ENCODE measurements at places on chromosomes 5 and 9.

- no peak for DNase-seq
These were observed 12.8 kb downstream of the CEP72 start for GRCh38 chr5:624951-625230.

- peak; percentile 25 for DNase-seq
These were observed 195.7 kb downstream of the CDK5RAP2 start for GRCh38 chr9:120383999-120384924.

GRCh38 chr5:40631236-40631635 is 48.5 kb upstream of the PTGER4 start:
- no peak for DNase-seq

DNA sequence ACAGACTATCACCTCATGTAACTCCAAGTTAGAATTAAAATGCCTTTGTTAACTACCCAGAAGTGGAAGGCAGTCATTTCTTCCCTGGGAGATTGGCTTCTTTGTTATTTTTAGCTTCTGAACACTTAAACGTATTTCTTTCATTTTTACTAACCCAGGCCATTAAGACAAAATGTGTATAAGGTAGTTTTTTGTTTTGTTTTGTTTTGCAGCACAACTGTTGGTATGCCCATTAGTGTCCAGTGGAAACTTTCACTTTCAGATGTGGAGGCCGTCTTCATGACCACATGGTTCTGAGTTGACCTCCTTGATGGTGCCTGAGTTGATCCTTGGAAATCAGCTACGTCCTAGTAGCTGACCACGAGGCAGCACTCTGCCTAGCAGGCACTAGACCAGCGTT is 264.6 kb upstream of the ZNF608 start:
- no peak for DNase-seq

DNA sequence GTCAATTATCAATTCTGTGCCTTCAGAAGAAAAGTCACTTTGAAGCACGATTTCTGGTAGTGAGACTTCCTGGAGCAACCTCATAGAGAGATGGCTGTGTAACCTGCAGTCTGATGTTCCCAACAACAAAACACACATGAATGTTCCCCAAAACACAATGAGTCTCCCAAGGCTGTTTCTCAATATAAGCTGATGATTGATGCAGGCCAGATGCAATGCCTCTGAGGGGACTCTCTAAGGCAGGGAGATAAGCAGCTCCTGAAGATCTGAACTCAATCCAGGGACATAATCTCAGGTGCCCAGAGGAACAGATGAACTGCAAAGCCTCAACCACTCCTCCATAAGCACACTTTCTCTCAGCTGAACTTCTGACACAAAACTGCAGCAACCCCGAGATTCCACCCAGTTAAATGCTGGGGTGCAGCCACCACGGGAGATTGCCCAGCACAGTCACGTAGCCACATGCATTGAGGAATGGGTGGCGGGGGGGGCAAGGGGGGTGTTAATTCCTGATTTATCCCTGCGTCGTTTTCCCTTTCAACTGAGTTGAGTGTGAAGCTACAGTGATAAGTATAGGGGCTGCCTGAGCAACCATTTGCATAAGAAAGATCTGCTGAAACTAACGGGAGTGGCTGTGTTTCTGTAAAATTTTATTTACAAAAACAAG is 122.7 kb upstream of the RASEF start:
- no peak for DNase-seq

GRCh38 chr5:23457780-23458179 is 49.6 kb upstream of the PRDM9 start:
- DNase-seq: no peak

DNA sequence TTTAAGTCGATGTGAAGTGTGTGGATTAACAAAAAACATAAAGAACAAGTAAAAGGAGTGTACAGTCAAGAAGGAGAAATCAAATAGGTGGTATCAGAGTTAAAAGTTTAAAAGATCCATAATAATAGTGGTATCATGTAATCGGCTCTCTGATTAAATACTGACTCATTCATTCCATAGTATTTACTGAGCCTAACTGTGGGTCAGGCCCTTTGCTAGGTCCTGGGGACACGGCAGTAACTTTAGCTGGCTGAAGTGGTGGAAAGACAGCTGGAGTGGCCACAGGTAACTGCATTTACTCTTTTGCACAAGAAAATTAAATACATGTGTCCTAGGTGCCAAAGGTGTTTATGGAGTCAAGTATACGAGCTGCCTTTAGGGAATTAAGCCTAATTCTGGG is 124.0 kb downstream of the GNAQ start:
- DNase-seq: peak; percentile 41

DNA sequence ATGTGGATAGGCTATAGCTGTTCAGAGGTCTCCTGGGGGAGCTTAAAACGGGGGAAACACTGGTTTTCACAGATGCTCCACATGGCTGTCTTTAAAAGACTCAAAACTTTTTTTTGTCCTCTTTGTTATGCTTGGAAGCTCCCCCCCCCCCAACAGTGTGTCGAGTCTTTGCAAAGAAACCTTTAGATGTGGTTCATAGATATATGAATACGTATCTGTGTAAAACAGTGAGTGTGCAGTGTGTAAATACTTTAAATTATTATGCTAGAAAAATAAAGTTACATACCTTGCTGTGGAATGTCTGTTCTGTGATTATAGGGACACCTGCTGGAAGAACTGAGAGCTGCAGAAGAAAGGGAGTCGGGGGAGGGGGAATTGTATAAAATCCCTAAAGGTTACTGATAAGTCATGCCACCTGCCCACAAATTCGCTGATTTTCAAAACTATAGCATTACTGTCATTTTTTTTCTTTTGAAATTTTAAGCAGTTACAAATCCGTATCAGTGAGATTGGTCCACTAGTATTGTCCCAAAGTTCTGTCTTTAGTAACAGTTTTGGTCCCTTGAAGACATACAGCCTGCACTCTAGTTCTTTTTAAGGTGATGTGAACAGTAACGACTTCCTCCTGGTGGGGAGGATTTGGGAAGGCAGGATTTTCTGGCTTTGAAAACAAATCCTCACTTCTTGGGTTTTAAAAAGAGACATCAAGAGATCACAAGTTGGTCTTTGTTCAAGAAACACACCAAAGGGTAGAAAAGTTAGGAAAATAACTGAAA is 22.9 kb downstream of the RGMB start:
- peak; percentile 78 for DNase-seq

GRCh38 chr5:146622391-146622790 is 106.4 kb upstream of the GPR151 start:
- no peak for DNase-seq

GRCh38 chr5:72040513-72040912 is 66.8 kb upstream of the MAP1B start:
- DNase-seq: no peak

DNA sequence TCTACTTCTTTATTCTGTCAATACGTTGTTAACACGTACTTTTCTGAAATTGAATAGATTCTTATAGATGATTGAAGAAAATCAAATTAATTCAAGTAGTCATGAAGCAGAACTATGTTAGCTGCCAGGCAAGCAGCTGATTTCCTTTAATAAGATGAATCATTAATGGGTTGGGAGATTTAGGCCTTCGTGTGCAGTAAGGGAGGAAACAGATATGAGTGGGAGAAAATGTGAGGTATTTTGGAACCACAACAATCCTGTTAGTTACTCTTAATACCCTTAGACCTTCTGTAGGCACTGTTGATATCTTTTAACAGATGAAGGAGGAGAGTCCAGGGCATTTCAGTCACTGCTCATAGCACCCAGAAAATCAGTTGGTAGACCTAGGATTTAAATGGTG is 121.0 kb downstream of the AOPEP start:
- peak; percentile 75 for DNase-seq

GRCh38 chr5:72783354-72783753 is 33.1 kb upstream of the TNPO1 start:
- DNase-seq: no peak

DNA sequence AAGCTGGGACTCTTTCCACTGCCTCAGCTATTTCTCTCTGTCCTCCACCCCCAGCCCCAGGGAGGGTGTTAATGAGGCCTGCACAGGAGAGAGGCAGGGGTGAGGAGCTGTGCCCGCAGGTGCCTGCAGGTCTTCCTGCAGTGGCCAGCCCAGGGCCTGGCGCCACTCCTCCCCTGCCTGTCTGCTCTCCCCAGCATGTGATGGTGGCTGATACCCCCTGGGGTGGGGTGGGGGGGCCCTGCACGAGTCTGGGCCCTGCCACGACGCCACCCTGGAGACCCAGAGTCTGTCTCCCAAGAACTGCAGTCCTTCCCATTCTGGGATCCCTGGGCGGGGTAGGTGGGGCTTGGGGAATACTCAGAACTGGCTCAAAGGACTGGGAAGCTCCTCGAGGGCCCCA is 166.4 kb upstream of the SMIM23 start:
- DNase-seq: no peak

DNA sequence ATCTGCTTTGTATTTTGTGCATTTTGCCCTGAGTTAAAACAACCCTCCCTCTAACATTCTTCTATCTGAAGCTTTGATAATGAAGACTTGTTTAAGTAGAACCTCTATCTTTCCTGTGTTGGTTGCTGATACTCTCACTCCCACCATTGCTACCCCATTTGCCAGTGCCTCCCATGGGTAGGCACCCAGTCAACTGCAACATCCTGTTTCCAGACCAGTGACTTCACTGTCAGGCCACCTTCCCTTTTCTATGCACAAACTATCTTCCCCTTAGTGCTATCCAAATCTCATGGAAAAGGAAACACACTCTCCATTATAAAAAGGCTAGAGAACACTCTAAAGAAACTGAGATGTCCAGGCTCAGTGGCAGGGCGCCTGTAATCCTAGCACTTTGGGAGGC is 5.6 kb upstream of the IARS1 start:
- no peak for DNase-seq

DNA sequence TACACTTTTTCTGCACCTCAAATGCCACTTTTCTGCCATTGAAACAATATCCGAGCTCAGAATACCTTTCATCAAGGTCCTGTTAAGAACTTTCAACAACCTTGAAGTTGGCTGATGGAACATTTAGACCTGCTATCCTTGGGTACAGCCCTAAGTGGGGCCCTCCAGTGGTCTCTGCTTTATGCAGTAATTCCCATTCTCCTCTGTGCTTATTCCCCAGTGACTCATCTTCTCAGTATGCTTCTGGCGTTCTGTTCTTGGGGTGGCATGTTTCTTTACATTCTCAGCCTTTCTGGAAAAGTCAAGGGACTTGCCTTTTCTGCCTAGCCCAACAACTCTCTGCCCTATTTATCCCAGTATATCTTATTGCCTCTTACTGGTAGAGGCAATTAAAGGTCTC is 7.1 kb downstream of the ANP32B start:
- DNase-seq: peak; percentile 88

- DNase-seq: no peak
These were observed 46.4 kb upstream of the PRRC2B start for GRCh38 chr9:131347376-131348020.

GRCh38 chr5:128338649-128339048 is 199.4 kb downstream of the FBN2 start:
- DNase-seq: no peak

GRCh38 chr5:169050146-169050571 is 250.8 kb downstream of the SLIT3 start:
- DNase-seq: peak; percentile 75

DNA sequence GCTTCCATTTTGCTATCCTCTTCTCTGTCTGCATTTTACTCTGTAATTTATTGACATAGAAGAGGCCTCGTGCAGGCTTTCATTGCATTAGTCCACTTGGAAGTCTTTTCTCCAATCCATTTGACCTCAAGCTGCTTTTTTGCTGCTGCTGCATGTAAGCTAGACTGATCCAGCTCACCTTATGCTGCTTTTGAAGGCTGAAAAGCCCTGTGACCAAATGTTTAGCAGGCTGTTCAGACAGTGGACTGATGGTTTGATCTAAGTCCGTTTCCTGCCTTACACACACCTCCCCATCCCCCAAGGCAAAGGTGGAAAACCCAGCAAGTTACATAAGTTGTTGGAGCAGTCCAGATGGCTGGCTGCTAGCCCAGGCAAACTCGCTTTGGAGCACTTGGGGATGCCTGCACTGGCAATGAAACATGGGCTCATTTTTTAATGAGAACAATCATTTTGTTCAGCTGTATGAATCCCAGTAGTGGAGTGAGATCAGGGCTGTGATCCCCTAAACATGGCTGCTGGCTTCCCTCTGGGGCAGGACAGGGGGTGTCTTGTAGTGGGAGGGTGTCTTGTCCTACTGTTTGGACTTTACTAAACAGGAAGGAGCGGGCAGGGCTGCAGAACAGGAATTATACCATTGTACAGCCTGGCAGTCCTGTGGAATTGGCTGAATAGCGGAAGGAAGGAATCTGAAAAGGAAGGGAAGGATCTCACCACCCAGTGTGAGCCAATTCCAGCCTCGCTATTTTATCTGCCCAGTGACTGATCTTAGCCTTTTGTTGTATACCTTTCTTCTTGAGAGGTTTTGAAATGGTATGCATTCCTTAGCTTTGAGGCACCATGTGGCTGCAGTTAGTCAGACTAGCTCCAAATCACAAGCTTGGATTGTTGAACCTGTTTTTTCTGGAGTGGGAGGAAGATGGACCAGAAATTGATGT is 212.0 kb downstream of the ARHGAP26 start:
- DNase-seq: peak; percentile 77

- no peak for DNase-seq
These were observed 51.2 kb upstream of the PALM2AKAP2 start for GRCh38 chr9:109728686-109729300.

- DNase-seq: peak; percentile 2
These were observed 615 bp downstream of the PSMD5 start for GRCh38 chr9:120841930-120842684.

DNA sequence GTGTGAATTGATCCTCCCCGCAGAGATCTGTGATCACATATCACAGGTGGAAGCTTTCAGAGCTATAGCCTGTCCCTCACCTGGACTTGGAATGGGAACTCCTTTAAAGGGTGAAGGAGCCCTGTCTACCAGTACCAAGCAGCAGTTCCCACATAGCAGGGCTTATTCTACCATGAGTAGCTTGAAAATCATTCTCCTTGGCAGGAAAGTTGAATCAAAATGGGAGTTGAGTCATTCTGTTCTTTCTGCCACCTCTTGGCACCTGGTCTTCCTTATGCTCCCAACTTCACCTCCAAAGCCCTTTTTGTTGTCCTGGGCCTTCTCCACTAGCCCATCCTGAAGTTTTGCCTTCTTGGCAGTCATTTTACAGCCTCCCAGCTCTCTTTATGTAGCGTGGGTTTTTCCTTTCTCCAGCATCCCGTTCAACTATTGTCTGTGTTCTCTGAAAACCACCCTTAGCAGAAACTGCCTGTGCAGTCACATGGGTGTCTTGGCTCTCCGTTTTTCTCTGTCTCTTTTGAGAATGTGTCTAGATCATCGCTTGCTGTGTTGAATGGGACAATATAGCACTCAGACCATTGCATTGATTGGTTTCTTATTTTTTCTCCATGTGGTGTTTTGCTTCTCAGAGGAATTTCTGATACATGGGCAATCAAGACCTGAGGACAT is 222.2 kb downstream of the AOPEP start:
- no peak for DNase-seq
